Small intestine (tissue), 16 donors: ENCODE measurements at places on chromosomes 4 and X.

DNA sequence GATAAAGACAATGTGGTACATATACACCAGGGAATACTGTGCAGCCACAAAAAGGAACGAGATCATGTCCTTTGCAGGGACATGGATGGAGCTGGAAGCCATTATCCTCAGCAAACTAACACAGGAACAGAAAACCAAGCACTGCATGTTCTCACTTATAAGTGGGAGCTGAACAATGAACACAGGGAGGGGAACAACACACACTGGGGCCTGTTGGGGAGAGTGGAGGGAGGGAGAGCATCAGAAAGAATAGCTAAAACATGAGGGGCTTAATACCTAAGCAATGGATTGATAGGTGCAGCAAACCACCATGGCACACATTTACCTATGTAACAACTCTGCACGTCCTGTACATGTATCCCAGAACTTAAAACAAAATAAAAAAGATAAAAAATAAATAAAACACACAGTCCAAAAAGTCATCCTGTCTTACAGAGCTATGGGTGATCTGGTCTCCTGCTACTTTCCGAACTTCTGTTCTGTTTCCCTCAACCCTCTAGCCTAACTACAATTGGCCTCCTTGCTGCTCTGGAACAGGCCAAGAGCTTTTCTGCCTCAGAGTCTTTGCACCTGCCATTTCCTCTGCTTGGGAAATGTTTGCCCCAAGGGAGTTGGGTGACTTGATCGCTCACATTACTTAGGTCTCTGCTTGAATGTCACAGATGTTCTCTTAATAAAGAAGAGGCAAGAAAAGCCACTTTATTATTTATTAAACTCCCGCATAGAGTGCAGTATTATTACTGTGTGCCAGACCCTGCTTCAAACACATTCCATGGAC is 1.1 kb upstream of the CD38 start:
- DNase-seq: no peak

DNA sequence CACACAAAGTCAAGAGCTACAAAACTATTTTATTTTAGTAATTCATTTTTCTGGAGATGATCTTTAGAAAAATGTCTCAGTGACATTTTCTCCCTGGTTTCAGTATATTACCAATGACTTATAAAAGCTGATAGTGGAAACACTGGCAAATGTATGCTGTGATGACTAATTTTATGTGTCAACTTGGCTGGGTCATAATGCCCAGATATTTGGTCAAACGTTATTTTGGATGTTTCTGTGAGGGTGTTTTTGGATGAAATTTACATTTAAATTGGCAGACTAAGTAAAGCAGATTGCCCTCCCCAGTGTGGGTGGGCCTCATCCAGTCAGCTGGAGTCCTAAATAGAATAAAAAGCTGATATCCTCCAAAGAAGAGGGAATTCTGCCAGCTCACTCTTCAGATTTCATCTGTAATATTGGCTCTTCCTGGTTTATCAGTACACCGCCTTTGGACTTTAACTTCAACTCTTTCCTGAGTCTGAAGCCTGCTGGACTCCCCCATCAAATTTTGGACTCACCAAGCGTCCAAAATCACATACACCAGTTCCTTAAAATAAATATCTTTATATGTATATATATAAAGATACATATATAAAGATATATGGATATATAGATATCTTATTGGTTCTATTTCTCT is 31.2 kb upstream of the RAB40A start:
- DNase-seq: peak; percentile 7

GRCh38 chr4:173167758-173168395 is 734 bp upstream of the GALNT7 start:
- DNase-seq: peak; percentile 89

- no peak for DNase-seq
Measured at GRCh38 chr4:17380347-17380746, 131.5 kb downstream of the QDPR start.

GRCh38 chr4:28225050-28225449 is 1364.4 kb downstream of the STIM2 start:
- DNase-seq: no peak

GRCh38 chrX:129678614-129679195 is 23.9 kb upstream of the APLN start:
- DNase-seq: peak; percentile 42

GRCh38 chrX:48514126-48514806 is 5.5 kb downstream of the PORCN start:
- DNase-seq: no peak

DNA sequence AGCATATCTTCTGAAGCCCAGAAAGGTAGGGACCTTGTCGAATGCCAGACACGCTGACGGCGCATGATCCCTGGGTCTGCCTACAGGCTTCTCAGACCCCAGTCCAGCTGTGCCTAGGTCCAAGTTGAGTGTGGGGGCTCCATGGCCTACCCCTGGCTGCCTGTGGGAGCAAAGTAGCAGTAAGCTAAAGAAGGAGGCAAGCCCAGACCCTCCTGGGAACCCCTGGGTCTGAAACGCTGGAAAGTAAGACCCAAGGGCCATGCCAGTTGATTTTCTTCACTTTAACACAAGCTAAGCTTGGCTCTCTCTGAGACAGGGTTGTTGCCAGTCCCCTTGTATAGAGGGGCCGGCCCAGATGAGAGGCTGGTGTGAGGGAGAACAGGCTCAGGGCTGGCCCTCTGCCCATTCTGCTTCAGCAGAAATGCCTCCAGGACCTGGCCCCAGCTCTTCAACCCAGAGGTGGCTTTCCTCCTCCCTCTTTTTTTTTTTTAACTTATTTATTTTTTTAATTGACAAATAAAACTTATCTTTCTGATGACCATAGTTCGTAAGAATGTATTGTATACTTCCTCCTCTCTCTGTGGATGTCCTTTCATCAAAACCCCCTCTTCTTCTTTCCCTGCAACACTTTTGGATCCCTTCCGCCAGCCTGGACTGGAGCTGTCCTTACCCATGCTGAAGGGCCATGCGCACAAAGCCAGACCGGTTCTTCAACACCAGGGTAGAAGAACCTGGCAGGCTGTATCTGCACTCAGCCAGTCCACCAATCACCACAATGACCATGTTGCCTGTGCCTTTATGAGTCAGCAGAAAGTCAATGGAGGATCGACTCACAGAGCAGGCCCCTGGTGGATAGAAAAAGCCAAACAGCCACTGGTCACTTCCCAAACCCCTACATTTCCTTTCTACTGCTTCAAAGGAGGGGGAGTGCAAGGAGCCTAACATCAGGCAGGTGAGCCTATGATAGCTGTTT is 7.1 kb downstream of the AWAT2 start:
- no peak for DNase-seq

GRCh38 chrX:154135458-154136229 is 8.4 kb upstream of the OPN1LW start:
- no peak for DNase-seq

DNA sequence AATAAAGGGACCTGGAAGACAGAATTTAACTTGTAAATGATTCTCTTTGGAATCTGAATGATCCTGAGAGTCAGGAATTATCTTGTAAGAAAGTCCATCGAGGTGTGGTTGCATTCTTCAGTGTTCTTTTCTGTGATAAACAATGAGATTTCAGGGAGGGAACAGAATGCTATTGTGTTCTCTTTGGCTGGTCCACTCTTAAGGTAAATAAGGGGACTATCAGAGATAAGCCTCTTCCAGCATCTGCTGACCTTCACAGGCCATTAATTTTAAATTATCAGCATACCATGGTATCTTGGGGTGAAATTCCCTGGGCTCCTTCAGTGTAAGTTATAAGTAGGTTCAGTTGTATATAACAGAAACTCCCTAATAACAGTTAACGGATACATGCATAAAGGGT is 107.1 kb upstream of the ARHGAP24 start:
- no peak for DNase-seq

DNA sequence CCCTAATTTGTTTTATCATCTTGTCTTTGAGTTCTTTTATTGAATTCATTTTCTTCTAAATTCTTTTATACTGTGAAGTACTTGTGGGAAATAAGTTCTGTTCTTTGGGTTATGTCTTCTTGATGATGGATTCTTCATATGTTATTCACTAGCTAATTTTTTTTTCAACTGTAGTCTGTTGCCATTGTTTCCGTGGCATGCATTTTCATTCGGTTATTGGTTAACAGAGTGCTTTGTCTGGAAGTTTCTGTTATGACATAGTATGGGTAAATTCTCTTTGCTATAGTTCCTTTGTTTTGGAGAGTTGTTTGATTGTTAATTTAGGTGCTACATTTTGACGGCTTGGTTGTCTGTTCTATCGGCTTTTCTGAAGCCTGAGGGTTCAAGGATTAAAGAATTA is 184.9 kb upstream of the AADAT start:
- no peak for DNase-seq

- no peak for DNase-seq
Measured at GRCh38 chr4:112823606-112824005, 186.7 kb downstream of the LARP7 start.

DNA sequence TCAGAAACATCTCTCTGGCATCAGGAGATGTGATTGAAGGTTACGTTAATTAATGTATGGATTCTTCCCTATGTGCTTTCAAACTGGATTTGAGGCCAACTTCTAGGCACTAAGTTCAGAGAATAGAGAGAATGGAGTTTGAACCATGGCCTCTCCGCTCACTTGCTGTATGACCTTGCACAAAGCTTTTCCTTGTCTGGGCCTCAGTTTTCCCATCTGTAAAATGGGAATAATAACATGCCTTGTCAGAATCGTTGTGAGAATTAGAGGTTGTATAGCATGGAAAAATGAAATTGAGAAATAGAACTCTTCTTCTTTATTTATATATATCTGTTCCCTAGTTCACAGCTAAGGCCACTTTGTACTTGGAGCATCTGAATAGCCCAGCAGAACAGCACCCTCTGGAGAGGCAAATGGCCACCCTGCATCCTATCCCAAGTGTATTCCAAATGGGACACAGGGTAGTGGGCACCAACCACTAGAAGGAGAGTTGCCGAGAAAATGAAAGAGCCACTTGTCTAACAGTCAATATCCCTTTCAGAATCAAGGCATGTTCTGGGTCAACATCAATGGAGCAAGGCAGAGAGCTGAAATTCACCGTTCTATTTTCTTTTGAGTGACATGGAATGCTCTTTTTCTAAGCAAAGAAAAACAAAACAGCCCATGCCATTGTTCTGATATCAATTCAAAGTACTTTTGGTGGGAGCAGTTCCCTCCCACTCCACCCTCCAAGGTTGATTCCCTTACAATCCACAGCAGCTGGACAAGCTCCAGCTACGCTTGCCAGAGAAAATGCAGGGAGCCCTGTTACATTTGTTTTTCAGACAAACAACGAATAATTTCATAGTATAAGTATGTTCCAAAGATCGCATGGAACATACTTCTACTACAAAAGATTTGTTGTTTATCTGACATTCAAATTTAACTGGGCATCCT is 23.3 kb upstream of the MTM1 start:
- no peak for DNase-seq

GRCh38 chr4:26201120-26201519 is 119.7 kb upstream of the RBPJ start:
- no peak for DNase-seq

- DNase-seq: no peak
Measured at GRCh38 chr4:2592572-2592971, 56.1 kb downstream of the FAM193A start.

DNA sequence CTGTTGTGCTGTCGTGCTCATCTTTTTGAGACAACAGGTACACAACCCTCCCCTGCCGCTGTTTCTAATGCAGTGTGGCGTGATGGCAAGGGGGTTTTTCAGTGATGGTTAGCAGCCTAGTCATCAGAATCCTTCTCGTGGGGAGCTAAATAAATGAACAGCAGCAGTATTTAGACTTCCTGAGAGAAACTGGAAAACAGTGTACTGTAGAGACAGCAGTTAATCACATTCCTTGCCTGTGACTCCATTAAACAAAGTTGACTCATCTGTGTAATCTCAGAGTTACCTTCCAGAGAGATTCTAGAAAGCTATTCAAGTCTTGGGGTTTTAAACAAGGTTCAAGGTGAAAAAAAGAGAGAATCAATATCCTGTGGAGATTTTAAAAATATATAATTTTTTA is 1753.2 kb upstream of the PCDH7 start:
- no peak for DNase-seq

DNA sequence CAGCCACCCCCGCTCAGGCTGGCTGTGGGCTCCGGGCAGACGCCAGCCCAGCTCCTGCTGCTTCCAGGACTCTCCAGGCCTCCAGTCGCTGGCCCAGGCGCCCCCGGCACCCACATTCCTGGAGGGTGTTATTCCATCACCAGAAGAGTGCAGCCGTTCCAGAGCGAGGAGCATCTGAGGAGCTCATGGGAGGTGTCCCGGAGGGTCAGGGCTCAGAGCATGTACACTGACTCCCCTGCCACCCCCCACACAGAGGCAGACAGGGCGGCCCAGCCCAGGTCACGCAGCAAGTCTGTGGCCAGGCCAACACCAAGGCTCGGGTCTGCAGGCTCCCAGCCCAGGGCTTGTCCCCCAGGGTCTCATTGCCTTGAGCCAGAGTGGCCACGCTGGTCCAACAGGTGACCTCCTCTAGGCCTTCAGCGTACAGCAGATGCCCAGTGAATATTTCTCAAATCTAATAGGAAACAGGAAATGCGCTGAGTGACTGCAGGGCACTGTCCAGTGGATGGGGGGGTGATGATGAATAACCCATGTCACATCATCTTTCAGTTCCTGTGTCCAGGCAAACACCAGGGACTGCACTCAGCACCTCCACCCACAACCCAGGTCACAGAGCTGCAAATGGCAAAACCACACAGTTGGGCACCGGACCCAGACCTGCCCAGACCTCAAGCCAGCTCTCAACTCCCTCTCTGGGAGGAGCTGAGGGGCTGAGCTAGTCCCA is 37.2 kb downstream of the ABLIM2 start:
- no peak for DNase-seq

DNA sequence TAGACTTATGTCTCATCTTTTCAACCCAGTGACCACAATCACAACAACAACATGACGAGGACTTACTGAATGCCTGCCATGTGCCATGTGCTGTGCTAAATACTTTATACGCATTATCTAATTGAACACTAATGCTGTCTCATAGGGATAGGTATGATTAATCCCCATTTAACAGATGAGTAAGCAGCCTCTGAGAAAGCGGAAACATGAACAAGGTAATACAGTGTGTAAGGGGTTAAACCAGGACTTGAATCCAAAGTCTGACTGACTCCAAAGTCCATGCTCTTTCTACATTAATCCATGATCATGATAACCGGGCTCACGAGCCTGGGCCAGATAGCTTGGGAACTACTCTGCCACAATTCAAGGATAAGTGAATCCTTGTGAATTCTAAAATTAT is 105.3 kb upstream of the MBNL3 start:
- DNase-seq: peak; percentile 57

- no peak for DNase-seq
Measured at GRCh38 chrX:11266573-11267003, 26.6 kb upstream of the AMELX start.

GRCh38 chr4:23060776-23061175 is 368.0 kb downstream of the GBA3 start:
- DNase-seq: peak; percentile 8

- no peak for DNase-seq
Measured at GRCh38 chr4:10977534-10977933, 293.0 kb upstream of the CLNK start.

- peak; percentile 12 for DNase-seq
Measured at GRCh38 chr4:13627178-13627605, 333 bp downstream of the BOD1L1 start.

DNA sequence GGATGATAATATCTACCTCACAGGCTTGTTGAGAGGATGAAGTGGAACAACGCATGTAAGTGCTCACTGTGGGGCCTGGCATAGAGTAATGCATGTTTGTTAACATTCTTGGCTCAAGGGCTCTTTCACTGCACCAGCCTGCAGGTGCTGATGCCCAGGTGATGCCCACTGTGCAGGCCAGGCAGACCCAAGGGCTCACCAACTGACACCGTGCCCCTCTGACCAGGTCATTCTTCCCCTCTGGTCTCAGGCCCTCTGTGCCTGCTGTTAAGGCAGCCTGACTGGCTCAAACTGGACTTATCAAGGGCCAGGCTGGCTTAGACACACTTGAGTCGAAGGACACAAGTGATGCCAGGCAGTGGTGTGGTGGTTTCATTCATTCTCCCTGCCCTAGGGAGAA is 90.5 kb downstream of the PJA1 start:
- no peak for DNase-seq
